ENCODE measurements at places on chromosomes 3 and 15.
A peak's percentile ranks its signal among the peaks of the same experiment; 100 is the strongest.

DNA sequence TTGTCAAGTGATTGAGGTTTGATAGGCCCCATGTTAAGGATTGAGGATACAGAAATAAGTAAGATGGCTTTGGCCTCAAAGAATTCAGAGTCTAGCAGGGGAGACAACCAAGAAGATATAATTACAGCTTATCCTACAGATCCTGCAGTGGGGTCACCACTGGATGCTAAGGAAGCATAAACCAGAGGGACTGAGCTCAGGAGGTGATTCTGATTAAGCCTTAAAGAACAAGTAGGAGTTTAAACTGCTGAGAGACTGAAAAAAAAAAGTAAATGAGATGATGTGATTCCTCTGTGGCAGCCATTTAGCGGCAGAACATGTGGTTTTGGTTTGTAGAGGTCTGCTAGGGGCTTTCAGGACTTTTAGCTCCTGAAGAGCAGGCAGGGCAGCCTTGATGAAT lies 72.1 kb upstream of the ROPN1 start:
- no peak for DNase-seq

- no peak for DNase-seq
Measured at GRCh38 chr15:23758891-23759290, 71.8 kb upstream of the NDN start.

DNA sequence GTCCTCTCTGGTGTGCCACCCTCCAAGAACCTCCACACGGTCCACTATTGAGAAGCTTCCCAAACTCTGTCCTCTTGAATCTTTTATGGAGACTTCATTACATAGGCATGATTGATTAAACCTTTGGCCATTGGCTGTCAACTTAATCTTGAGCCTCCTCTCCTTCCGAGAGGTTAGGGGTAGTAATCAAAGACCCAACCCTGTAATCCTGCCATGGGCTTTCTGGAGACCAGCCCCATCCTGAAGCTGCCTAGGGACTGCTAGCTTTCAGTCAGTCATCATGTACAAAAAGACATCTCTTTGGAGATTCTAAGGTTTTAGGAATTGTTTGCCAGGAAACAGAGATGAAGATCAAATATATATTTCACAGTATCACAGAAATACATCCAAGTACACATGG lies 37.0 kb downstream of the APH1B start:
- DNase-seq: no peak

DNA sequence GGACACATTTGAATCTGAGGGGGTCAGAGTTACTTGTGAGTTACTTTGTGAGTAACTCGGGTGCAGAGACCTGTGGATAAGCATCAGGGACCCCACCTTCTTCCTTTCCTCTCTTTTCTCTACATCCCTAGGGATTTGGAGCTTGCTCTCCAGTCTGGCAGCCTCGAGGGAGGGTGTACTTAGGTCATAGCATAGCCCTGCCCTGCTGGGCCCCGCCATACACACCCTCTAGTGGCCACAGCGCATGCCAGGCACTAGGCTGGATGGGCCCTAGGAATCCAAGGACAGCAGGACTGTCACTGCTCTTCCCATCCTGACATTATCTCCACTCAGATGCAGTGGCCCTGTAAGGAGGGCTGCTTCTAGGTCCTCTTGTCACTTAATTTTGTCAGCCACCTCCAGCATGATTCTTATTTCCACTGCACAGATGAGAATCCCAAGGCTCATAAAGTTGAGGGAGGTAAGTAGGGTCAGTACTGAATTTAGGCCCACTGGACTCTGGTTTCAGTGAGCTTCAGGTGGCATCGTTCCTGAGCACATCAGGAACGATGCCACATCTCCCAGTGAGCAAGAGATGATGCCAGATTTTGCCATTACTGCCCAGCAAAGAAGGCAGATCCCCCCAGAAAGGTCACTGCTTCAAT lies 3.6 kb upstream of the SMAD6 start:
- peak; percentile 64 for DNase-seq

DNA sequence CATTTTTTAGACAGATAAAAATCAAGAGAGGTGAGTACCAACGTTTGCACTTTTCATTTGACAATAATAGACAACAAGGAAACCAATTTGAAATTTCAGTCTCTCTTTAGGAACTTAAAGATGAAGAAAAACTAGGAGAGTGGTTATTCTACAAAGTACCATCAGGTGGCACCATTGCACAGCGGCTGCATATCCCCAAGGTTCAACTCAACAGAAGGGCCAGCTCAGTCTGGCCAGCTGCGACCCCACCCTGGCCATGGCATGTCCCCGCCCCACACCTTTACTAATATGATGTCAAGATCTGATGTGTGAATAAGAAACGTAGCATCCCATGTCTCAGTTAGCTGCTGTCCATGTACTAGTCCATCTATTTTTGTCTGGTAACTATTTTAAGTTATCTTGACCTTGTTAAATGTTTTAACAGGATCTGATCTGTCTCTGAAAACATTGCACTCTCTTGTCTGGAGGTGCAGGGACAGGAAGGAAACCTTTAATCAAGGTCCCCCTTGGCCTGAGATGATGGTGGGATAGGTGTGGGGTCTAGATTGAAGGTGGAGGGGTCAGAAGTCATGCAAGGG lies 35.5 kb upstream of the CGNL1 start:
- DNase-seq: no peak

DNA sequence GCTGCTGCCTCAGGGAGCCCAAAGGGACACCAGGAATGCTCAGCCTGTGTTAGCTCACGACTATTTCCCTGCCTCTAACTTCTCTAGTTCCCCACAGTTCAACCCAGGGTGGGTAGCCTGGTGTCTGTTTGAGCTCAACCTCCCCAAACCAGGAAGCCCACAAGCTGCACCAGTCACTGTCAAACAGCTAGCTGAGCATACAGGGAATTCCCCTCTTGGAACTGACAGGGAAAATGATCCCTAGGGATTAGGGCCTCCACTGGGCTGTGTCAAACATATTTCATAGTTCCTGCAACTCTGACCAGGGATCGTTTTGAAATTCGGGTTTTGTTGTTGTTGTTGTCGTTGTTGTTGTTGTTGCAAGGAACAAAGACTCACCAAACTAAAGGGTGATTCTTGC lies 147.1 kb upstream of the ICE2 start:
- DNase-seq: no peak

DNA sequence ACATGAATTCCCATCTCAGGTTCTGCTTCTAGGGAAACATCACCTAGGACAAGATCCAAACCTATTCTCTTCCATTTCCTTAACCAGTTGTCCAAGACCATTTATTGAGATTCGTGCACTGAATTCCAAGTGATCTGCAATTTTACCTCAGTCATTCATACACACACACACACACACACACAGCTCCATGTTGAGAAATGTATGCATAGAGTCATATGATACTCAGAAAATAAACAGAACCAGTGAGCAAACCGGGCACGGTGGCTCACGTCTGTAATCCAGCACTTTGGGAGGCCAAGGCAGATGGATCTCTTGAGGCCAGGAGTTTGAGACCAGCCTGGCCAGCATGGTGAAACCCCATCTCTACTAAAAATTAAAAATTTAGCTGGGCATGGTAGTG lies 6.1 kb upstream of the KPNA1 start:
- DNase-seq: no peak

GRCh38 chr3:32226875-32227500 lies 11.5 kb upstream of the CMTM8 start:
- no peak for DNase-seq

DNA sequence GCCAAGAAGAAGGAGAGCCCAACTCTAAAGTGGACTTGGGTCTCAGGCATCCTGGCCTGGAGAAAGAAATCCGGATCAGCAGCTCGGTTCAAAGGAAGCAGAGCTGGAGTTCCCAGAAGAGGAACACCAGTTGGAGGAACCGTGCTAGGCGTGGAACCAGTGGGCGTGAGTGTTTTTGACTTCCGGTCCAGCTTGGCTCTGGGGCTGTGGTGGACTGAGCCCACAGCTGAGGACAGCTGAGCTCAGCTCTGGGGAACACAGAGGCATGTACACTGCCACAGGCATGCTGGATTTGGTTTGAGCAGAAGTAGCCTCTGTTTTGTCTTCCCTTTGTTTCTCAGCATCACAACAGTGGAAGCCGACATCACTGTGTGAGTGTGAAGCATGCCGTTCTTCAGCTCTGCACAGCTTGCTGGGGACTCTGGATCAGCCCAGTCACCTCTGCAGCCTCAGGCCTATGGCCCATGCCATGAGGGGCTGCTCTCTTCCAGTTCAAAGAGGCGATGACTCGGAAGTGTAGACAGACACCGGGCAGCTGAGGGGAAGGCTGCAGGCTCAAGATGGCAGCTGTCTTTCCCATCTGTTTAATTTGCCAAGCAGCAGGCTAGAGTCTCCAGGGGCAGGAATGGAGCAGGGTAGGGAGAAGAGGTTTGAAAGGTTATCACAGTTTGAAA lies 185.8 kb upstream of the UBE3A start:
- DNase-seq: no peak

- no peak for DNase-seq
Measured at GRCh38 chr15:40061212-40061901, 22.4 kb upstream of the SRP14 start.

- DNase-seq: no peak
Measured at GRCh38 chr15:79195802-79196201, 86.7 kb upstream of the ANKRD34C start.

GRCh38 chr3:171427771-171428320 lies 32.4 kb downstream of the TNIK start:
- no peak for DNase-seq

- no peak for DNase-seq
Measured at GRCh38 chr3:53525765-53526703, 31.6 kb downstream of the CACNA1D start.

Data from left colon (tissue), 2 donors.